ENCODE measurements at places on chromosomes 13 and 19.
A peak's percentile ranks its signal among the peaks of the same experiment; 100 is the strongest.

GRCh38 chr19:3368441-3368795, 2.0 kb downstream of the NFIC start:
- DNase-seq: no peak

DNA sequence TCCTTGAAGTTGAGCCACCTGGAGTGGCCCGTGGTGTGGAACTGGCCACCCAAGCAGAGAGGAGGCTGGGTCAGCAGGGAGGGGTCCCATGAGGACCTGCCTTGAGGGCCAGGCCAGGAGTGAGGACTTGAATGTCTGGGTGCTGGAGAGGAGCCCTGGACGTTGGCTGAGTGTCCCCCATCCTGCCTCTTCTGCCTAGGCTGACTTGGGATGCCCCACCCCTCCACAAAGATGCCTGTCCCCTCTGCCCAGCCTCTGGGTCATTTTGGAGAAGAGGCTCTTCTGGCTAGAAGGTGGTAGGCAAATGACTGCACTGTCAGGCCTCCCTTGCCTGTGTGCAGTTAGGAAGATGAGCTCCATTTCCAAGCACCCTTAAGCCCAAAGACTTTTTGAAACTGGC, 1.7 kb downstream of the SSBP4 start:
- DNase-seq: no peak

GRCh38 chr13:30435911-30436451, 13.7 kb downstream of the UBE2L5 start:
- peak; percentile 67 for DNase-seq

GRCh38 chr13:44464471-44464870, 90.8 kb downstream of the SERP2 start:
- no peak for DNase-seq

DNA sequence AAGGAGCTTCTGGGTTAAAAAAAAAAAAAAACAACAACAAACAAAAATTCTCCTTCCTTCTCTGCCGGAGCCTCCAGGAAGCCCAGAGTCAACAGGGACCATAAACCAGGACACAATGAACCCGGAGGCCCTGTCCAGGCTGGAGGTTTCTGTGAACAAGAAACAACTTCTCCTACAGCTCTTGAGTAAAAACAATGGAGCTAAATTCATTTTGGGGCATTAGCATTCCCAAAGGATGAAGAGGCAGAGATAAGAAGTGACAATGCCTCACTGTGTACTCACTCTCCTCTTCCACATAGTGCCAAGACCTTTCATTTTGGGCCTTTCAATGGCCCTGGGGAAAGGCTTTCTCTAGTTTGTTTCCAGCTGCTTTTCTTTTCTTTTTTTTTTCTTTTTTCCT, 9.0 kb downstream of the RHPN2 start:
- DNase-seq: no peak

GRCh38 chr13:111488486-111489132, 168.2 kb downstream of the TEX29 start:
- no peak for DNase-seq
